AG08395 (cell line): ENCODE measurements at places on chromosomes 4 and X.

- DNase-seq: no peak
Observed at GRCh38 chr4:84578540-84579402, 4.2 kb upstream of the CDS1 start.

GRCh38 chrX:10071451-10072144 lies 85.2 kb upstream of the CLCN4 start:
- peak; percentile 30 for DNase-seq

DNA sequence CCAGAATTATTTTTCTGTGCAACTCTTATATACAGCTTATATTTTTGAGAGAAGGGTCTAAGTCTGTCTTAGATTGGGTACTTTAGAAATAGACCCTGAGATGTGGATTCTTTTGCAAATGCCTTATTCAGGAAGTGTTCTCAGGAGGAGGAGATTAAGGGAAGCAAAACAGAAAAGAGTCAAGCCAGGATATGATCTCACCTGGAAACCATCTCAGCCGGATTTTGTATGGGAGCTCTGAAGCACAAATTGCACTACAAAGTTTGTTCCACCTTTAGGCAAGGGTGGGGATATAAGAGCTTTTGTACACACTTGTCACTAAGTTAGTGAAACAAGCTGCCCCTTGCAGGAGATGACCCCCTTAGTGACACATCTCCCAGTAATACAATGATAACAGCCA lies 121.2 kb upstream of the GRPR start:
- no peak for DNase-seq

- no peak for DNase-seq
Observed at GRCh38 chr4:152344001-152344400, 191.9 kb downstream of the FBXW7 start.

- no peak for DNase-seq
Observed at GRCh38 chr4:138348055-138348454, 105.9 kb upstream of the SLC7A11 start.

DNA sequence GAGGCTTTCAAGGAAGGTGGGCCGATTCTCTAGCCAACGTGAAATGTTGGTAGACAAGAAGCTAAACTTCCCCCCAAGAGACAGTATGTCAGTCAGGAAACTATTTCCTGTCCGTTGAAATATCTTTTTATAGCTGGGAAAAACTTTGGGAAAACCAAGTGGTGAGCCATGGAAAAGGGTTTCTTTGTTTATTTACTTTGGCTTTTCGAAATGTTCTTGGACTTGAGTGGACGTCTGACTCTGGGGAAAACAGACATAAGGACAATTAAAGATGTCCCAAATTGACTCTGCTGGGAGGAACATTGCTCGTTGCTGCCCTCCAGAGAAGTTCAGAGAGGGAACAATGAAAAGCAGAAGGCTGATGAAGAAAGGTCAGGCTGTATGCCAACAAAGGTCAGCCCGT lies 295.4 kb downstream of the RAPGEF2 start:
- DNase-seq: no peak

DNA sequence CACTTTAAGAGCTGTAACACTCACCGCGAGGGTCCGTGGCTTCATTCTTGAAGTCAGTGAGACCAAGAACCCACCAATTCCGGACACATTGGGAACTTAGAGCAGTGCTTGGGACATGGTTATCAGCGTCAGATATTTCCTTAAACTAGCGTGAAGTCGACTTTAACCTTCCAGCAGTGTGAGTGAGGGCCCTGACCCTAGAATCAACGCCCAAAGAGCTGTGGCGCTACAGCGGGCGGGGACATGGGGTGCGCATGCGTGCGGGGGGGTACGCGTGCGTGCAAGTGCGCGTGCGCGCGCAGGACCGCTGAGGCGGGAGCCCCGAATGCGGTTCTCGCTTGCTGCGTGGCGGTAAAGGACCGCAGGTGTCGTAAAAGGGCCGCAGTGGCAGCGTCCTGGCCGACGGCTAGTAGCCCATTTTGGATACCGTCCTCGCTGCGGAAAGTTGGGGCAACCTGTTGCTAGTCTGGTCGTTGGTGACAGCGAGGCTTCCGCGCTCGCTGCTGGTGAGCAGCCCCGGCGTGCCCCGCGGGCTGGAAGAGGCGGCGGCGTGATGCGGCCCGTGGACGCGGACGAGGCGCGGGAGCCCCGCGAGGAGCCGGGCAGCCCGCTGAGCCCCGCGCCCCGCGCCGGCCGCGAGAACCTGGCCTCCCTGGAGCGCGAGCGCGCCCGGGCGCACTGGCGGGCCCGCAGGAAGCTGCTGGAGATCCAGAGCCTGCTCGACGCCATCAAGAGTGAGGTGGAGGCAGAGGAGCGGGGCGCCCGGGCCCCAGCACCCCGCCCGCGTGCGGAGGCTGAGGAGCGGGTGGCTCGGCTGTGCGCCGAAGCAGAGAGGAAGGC lies 19.8 kb upstream of the S100P start:
- peak; percentile 99 for DNase-seq

GRCh38 chr4:62145276-62145675 lies 945.1 kb downstream of the ADGRL3 start:
- DNase-seq: no peak

DNA sequence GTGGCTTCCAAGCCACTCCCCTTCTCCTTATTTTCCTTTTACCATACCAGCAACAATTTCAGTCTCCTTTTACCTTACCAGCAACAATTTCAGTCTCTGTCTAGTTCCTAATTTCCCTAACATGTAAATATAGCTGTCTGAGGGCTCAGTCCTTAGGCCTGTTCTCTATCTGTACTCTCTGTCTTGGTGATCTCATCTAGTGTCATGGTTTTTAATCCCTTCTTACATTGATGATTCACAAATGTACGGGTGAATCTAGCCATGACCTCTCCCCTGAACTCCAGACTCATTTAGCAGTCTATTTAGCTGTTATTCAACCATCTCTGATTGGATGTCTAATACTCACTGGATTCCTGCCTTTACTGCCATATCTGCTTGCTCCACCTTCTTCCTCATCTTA lies 7.2 kb downstream of the IL15 start:
- DNase-seq: peak; percentile 84

- DNase-seq: no peak
Observed at GRCh38 chr4:89023140-89023539, 33.8 kb downstream of the FAM13A start.

- no peak for DNase-seq
Observed at GRCh38 chr4:91622925-91623602, 680.7 kb upstream of the GRID2 start.

DNA sequence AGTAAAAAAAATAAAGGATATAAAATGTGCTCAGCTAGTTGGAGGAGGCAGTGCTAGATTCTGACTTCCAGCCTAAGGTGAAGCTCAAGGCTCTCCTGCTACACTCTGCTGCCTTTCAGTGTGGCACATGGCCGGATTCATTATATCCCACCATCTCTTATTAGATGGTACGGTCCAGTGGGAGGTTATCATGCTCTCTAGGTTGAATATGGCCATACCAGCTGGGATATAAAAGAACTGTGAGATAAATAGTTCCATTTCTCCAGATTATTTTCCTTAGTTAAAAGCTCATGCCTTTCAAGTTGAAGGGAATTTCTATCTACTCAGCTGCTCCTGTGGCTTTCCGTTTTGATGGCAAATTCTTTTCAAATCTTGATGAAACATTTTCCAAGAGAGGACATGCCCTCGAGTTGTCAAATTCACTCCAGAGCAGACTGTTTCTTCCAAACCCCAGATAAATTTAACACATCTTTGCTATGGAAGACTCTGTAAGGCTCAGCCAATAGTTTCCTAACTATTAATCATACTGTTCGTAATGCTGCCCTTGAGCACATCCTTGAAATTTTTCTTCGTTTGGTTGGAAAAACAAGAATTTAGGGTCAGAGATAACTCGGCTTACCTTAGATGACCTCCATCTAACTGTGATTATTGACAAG lies 2.2 kb upstream of the MGARP start:
- DNase-seq: peak; percentile 19
